ENCODE measurements at places on chromosomes 1 and 21.

GRCh38 chr1:107047602-107048001 lies 8.9 kb upstream of the PRMT6 start:
- DNase-seq, result no peak

GRCh38 chr21:44947111-44947929 lies 7.5 kb downstream of the SLX9 start:
- no peak for DNase-seq

DNA sequence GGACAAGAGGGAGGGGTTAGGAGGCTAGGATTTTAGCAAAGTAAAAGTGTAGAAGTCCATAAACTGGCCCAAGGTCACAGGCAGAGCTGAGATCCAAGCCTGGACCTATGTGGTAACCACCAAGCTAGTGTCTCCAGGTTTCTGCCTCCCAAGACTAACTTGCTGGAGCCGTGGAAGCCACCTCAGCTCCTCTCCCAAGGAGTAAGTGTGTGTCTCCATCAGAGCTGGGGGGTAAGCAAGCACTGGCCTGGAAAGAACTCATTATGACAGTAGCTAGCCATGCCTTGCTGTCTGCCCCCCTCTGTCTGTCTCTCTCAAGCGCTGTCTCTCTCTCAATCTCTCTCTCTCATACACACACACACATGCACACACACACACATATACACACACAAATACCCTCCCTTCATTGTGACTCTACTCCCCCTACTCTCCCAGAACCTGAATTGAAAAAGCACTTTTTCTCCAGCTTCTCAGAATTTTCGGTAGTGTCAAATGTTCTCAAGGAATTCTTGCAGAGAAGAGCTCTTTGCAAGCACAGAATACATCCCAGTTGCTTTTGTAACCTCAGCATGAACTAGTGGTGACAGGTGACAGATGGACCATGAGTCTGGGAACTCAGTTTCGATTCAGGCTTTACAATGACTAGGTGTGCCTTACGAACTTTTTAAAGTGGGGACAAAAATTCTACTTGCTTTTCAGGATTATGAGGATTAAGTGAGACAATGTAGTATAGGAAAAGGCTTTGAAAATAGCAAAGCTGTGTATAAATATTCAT lies 238.0 kb upstream of the FGGY start:
- no peak for DNase-seq

- no peak for DNase-seq
Measured at GRCh38 chr1:235078480-235079381, 49.9 kb downstream of the TOMM20 start.

DNA sequence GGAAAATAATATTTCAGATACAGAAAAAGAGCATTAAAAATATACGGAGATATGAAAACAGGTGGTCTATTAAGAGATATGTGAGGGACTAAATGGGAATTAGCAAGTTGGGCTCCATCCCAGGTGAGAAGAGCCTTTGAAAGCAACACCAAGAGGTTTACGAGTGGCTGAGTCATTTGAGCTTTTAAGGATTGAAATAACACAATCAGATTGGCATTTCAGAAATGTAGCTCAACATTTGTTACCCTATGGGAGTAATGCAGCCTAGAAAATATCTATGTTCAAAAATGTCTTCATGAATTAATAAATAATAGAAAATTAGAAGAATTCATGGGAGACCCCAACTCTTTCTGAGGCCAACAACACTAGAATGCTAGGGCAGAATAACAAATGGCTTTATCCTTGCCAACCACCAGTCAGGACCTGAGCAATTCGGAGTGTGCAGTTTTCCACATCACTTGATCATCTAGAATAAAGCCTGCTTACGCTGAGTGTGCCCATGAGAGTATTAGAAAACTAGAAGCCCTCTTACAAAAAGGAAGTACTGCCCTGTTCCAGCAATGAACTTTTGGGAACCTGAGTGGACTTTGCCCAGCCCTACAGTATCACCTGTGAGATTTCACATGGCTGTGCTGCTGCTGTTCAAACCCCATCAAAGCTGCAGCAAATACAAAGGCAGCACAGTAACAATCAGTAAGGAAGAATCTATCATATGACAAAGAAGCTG lies 538.0 kb upstream of the CAMK1G start:
- DNase-seq, result no peak

DNA sequence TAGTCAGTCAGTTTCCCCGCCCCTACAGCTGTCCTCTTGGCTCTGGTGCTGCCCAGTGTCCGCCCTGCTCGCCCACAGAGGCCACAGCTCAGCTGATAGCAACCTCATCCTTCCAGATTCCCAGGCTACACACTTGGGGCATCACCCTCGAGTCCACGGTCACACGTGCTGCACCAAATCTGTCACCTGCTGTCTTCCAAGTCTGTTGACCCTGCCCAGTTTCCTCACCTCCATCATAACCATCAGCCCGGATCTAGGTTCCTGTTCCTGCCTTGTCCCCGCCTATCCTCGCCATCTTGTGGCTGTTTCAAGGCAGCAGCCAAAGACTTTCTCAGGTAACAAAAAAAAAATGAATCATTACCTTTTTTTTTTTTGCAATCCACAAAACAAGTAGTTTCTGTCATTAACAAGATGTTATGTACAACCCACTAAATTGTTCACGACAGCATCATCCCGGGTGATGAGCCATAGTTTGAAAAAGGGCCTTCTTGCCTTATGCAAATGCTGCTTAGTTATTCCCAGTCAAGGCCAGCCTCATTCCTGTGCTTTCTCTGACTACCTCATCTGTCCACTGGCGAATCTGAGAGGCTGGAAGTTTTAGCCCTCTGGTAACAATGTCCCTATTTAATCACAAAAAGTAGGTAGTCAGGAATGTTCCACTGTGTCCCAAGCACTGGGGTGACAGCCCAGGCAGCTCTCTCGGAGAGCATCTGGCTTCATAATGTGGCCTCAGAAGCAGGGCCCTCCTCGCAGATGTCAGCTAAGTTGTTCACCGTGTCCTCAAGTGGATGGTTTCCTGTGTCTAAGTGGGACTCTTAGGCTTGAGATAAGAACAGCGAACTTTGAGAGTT lies 4.9 kb upstream of the MIIP start:
- no peak for DNase-seq

DNA sequence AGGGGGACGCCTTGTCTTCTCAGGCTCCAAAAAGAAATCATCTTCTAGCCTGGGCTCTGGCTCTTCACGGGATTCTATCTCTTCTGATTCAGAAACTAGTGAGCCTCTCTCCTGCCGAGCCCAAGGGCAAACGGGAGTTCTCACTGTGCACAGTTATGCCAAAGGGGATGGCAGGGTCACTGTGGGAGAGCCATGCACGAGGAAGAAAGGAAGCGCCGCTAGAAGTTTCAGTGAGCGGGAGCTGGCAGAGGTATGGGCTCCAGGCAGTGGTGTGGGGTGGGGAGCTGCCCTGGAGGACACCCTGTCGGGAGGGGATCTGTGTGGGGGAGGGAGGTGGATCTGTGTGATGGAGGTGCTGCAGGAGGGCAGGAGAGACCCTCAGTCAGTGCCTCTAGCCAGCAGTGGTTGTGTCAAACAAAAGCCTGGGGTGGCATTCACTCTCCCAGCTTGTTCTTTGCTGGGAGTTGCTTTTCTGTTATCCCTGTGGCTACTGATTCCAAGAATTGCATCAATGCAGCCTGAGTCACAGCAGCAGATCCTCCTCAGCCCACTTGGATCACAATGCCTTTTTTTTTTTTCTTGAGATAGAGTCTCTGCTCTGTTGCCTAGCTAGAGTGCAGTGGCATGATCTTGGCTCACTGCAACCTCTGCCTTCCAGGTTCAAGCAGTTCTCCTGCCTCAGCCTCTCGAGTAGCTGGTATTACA lies 21.8 kb downstream of the KDM4A start:
- DNase-seq, result no peak

- DNase-seq, result no peak
Measured at GRCh38 chr1:187787736-187788135, 959.0 kb downstream of the PLA2G4A start.

DNA sequence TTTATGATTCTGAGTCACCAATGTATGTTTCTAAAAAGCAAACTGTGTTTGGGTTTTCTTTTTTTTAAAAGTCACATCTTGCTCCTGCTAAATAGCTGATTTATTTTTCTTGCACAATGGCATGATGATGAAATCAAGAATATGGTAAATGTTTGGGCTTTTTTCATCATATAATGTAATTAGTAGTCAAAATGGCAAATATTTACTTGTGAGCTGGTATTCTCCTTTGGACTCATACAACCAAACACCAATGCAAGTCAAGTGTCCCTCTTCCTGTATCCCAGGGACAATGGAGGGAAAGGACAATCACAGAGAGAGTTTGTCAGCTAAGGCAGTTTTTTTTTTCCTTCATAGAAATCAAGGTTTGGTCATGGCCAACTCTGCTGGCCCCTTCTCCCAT lies 94.6 kb upstream of the RALGPS2 start:
- no peak for DNase-seq

GRCh38 chr1:145716641-145717345 lies 2.5 kb upstream of the CD160 start:
- DNase-seq, result no peak

GRCh38 chr21:30942192-30942591 lies 60.8 kb upstream of the KRTAP11-1 start:
- DNase-seq, result no peak

DNA sequence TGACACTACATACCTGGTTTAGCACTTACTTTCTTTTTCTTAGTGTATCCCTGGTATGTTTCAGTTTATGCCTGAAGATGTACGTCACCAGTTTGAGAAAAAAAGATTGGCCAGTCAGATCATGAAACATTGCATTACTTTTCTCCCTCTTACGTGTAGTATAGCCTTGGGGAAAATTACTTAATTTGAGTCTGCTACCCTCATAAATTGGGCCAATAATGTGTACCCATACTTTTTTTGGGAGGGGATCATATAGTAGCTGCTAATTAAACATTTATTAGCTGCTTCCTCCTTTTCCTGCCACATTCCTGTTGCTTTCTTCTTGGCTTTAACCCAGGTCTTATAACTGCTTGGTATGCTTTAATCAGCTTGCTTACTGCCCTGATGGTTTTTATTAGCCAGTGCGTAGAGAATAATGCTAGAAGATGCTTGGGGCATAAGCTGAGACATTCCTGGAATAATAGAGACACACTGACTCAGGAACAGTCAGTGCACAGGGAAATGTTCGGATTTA lies 32.1 kb downstream of the RABGAP1L start:
- no peak for DNase-seq

DNA sequence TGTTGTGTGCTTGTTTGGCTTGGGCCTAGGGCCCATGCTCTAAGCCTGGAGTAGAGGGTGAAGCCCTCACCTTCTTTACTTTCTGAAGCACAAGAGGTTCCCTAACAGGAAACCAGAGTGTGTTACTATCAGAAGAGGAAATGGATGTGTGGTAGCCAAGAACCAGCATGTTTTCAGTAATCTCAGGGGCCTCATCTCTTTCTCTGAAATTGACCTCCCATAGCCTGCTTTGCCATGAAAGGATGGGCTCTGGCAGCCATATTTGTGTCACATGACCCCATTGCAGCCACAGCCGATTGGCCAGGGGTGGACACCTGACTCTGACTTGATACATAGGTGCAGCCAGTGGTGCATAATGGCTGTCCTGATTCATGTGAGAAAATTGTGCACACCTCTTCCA lies 18.6 kb downstream of the A3GALT2 start:
- DNase-seq, result no peak

DNA sequence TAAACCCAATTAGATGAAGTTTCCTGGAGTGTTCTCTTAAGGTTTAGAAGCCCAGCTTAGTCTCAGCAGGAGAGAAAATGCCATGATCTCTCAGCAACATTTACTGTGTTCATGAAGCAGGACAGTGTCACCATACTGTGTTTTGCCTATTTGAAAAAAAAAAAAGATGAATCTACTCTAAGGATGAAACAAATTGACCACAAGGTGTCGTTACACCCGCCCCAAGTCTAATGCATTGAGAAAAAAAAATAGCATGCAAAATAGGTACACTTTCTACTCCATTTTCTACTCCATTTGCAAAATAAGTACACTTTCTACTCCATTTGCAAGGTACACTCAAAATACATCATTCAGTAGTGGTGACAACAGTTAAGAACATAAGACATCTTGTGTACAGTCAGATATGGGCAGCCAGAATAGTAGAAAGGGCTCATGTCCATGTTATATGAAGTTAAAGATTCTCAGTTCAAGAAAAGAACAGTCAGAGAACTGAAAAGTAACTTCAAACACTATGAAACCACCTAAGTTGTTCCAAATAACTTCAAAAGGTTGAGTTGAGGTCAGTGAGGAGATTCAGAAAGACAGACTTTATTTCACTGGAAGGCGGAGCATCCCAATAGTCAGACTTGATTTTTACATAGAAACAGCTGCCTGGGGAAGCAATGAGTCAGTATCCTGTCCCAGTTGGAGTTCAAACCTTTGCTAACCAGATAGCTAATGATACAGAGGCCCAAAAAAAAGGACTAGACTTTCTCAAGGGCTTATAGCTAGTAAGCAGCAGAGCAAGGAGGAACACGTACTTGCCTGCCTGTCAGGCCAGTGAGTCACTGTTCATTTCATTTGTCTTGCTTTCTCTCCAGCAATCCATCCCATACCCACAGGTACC lies 13.3 kb downstream of the PLPPR5 start:
- DNase-seq, result no peak

DNA sequence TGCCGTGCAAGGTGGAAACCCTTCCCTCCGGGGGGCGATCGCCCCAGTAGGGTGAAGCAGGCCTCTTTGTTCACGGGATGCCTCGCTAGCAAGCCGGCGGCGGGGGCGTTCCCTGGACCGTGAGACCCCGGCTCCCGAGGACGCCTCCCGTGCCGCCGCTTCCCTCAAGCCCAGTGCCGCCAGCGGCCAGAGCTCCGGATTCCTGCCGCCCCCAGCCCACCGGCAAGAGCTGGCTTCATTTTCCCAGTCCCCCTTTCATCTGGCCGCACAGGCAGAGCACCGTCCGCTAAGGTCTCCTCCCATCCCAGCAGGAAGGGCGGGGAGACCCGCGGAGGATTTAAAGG lies 16.3 kb downstream of the IER5 start:
- no peak for DNase-seq

DNA sequence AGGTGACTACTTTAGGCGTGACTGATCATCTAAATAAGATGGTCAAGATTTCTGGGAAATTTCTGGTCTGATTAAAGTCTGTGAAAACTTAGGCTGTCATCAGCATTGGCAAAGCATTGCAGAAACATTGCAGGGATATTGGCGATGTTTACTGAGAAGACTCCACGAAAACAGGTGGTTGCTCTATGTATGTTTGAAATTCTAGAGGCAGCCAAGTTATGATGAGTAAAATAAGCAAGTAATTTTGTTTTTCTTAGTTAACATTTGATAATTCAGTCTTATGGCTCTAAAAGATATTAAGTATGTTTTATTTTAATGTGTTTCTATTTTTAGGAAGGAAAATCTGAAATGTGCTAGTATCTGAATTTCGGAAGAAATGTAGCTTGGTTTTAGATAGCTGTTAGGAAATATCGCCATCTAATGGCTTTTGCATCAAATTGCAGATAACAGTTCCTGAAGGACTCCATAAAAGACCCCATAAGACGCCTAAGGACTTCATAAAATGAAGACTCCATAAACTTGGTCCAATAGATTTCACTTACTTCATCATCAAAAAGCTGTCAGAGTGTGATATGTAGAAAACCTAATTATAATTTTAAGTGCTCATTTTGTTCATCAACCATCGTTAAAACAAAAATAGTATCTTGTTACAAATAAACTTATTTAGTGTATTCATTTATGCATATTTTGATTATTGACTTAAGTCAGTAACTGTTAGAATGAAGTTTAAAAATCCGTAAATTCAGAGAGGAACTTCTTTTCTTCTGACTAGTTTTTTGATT lies 344.6 kb downstream of the RYR2 start:
- no peak for DNase-seq

GRCh38 chr1:52239708-52240001 lies 97.8 kb downstream of the ZFYVE9 start:
- DNase-seq, result no peak

GRCh38 chr1:108597041-108597440 lies 37.1 kb downstream of the EEIG2 start:
- DNase-seq, result no peak

- DNase-seq, result no peak
Measured at GRCh38 chr1:6118415-6118814, 61.7 kb downstream of the CHD5 start.

Measured in omental fat pad (tissue), 4 donors.